ENCODE measurements at places on chromosomes 3 and 15.
A peak's percentile ranks its signal among the peaks of the same experiment; 100 is the strongest.

GRCh38 chr15:32089851-32090359, 59.6 kb downstream of the CHRNA7 start:
- DNase-seq, result no peak

DNA sequence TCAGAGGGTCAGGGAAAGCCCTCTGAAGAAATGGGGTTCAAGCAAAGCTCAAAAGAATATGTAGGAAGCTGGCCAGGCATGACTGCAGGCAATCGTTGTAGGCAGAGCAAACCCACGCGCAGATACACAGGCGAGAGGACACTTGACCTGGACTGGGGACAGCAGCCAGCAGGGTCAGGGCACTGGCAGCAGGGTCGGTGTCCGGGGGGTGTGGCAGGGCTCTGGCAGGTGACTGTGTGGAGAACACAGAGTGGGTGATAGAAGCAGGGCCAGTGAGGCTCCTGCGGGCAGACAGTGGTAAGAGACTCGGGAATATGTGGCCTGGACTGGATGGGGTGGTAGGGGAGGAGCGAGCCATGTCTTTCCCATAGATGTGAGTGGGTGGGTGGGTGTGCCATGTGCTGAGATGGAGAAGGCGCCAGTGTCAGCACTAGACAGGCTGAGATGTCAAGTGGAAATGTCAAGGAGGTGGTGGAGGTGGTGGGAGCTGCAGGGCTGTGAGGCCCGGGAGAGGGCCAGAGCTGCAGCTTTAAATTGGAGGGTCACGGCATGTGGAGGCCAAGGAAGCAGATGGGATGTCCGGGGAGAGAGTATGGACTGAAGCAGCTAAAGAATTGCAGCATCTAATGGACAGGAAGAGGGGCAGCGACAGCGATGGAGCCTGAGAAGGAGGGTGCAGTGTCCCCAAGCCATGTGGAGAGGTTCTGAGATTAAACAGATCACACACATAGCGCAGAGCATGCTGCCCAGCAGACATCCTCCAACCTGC, 13.4 kb downstream of the TMEM43 start:
- DNase-seq, result no peak

GRCh38 chr3:58204720-58205119, 6.1 kb downstream of the DNASE1L3 start:
- no peak for DNase-seq

DNA sequence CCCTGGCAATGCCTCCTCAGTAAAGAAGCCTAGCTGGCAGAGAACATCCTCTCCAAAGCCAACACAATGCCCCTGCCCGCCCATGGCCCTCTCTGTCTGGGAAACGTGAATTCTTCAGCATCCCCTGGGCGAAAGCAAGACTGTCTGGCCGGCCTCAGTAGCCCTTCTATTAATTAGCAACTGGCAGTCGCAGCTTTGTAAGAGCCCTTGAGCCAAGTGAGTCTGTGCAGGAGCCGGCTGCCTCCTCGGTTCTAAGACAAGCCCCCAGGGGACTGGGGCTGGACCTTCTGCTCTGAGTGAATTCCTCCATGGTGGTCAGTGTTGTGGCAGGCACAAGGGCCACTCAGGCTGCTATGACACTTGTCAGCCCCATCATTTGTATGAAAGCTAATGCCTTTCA, 7.4 kb downstream of the HCN4 start:
- DNase-seq, result no peak

DNA sequence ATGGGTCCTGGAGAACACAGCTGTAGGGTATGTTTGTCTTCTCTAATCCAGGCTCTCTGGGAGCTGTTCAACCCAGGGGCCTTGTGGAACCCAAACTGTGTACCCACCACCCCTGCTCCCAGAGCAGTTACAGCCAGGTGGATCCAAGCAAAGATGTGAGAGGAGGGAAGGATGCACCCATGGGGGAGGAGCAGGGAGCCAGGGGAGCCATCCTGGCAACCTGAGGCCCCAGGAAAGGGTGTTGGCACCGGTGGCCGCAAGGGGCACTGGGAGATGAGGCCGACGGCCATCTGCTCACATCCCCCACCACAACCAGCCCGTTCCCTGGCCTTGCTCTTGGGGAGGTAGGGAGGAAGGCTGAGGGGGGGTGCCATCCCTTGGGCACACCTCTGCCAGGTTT, 43.2 kb downstream of the CMTM6 start:
- DNase-seq, result no peak

- DNase-seq, result no peak
Observed at GRCh38 chr15:65194826-65195547, 9.8 kb upstream of the CLPX start.

- DNase-seq, result no peak
Observed at GRCh38 chr15:91929509-91929908, 76.0 kb downstream of the SLCO3A1 start.

DNA sequence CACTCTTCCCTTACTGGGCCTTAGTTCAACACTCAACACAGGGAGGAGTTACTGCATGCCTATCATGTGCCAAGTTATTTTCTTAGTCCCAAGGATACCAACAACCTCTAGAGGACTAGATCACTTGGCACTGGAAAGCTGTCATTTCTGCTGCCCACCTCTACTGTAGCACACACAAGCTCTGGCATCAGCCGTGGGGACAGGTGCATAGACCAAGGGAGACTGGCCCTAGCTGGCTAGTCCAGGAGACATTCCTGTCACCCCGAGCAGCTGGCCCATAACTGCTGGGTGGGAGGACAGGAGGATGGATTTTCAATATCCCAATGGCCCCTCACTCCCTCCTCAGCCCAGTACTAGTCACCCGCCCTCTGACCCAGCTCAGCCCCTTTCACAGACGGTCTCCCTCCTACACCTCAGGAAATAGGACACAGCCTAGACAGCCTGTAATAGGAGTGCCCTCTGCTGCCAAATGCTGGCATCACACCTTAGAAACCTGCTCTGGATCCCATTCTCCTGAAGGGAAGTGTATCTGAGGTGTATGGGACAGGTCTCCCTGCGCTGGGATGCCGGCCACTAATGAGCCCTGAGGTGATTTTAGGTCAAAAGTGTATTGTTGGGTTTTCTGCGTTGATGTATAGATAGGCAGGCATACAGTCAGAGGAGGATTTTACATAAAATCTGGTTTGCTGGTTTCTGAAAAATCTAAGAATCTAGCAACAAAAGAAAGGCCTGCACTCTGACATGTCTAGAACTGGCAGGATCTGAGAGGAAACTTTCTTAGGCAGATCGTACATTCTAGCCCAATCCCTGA, 3.4 kb upstream of the DZIP1L start:
- DNase-seq, result peak; percentile 4

DNA sequence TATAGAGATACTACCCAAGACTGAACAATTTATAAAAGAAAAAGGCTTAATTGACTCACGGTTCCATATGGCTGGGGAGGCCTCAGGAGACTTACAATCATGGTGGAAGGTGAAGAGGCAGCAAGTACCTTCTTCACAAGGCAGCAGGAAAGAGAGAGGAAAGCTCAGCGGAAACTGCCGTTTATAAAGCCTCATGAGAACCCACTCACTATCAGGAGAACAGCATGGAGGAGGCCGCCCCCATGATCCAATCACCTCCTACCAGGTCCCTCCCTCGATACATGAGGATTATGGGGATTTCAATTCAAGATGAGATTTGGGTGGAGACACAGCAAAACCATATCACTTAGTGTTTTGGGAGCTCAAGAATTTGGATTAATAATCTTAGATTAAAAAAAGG, 240.2 kb downstream of the UACA start:
- DNase-seq, result no peak

DNA sequence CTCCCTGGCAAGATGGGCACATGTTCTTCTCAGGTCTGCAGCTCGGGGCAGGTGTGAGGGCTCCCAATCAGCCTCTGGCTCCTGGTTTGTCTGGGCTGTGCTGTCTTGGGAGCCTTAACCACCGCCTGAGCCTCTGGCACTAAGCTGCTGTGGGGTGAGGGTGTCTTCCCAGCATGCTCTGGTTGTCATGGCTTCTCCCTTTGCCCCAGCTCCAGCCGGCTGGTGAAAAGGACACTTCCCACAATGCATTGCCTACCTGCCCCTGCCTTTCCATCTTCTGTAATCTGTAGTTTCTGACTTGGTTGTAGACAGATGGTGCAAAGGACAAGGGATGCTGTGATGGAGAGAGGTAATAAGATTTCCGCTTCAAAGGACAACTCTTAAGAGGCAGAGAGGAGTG, 295.3 kb downstream of the TLE3 start:
- DNase-seq, result no peak

- DNase-seq, result no peak
Observed at GRCh38 chr3:70737666-70738290, 425.3 kb upstream of the MDFIC2 start.

DNA sequence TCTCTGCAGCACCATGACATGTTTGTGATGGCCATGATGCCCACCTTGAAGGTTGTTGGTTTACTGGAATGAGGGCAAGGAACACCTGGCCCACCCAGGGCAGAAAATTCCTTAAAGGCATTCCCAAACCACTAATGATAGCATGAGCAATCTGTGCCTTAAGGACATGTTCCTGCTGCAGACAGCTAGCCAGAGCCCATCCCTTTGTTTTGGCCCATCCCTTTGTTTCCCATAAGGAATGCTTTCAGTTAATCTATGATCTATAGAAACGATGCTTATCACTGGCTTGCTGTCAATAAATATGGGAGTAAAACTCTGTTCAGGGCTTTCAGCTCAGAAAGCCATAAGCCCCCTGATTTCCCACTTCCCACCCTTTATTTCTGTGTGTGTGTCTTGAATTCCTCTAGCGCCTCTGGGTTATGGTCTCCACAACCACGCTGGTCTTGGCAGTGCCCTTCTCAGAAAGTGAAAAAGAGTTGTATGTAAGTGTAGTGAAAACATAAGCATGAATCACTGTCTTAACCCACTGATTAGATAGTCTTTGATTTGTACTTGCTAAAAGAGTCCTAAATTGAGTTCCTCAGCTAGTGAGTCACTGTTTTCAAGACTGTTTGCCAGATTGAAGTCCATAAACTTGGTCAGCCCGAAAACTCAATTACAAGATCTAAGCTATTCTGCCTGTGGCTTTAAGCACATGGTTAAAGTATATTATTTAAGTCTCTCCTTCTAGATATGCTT, 19.0 kb upstream of the CCR2 start:
- DNase-seq, result no peak

- DNase-seq, result no peak
Observed at GRCh38 chr15:40949756-40950207, 3.5 kb upstream of the CHAC1 start.

GRCh38 chr3:43932921-43933320, 242.2 kb downstream of the ABHD5 start:
- no peak for DNase-seq

GRCh38 chr15:72161361-72162132, 36.0 kb downstream of the GRAMD2A start:
- no peak for DNase-seq

- no peak for DNase-seq
Observed at GRCh38 chr15:66633938-66634250, 68.1 kb upstream of the LCTL start.

DNA sequence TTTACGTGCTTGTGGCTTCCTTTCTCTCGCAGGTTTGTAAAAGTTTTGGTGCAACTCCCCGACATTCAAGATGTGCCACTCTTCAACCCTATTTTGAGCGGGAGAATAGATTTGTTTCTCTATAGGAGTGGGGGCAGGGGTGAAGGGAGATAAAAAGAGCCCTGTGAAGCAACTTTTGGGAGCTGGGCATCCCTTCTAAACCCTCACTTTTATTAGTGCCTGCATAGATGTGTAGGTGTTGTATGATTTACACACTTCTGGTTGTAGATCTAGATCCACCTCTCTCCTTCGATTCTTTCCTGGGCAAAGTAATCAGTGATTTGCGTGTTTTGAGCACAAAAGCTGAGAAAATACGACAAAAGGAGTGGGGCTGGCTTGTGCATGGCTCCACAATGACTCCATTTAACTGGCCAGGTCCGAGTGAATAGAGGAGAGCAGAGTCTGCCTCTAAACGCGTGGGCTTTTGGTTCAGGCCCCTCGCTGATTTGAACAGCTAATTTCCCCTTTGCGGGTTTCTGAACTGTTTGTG, 17.7 kb downstream of the SOX2 start:
- no peak for DNase-seq

GRCh38 chr15:59221511-59222505, 15.2 kb downstream of the LDHAL6B start:
- DNase-seq, result no peak

DNA sequence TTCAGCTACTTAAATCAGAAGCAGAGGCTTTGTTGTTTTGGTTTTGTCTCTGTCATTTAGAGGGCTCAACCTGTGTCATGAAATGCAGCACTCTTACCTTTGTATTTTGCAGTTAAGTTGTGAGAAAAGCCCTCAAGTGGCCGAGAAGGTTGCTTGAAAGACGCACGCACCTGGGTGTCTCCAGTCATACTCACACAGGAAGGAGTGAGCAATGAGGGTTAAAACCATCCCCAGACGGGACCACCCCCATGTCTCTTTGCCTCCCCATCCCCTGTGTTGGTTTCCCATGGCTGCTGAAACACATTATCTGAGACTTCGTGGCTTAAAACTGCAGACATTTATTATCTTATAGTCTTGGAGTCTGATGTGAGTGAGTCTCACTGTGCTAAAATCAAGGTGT, 376.1 kb upstream of the CFAP20DC start:
- DNase-seq, result no peak

- DNase-seq, result no peak
Observed at GRCh38 chr15:66805202-66805885, 103.3 kb downstream of the SMAD6 start.

GRCh38 chr15:100914876-100915275, 4.3 kb upstream of the LRRK1 start:
- no peak for DNase-seq

DNA sequence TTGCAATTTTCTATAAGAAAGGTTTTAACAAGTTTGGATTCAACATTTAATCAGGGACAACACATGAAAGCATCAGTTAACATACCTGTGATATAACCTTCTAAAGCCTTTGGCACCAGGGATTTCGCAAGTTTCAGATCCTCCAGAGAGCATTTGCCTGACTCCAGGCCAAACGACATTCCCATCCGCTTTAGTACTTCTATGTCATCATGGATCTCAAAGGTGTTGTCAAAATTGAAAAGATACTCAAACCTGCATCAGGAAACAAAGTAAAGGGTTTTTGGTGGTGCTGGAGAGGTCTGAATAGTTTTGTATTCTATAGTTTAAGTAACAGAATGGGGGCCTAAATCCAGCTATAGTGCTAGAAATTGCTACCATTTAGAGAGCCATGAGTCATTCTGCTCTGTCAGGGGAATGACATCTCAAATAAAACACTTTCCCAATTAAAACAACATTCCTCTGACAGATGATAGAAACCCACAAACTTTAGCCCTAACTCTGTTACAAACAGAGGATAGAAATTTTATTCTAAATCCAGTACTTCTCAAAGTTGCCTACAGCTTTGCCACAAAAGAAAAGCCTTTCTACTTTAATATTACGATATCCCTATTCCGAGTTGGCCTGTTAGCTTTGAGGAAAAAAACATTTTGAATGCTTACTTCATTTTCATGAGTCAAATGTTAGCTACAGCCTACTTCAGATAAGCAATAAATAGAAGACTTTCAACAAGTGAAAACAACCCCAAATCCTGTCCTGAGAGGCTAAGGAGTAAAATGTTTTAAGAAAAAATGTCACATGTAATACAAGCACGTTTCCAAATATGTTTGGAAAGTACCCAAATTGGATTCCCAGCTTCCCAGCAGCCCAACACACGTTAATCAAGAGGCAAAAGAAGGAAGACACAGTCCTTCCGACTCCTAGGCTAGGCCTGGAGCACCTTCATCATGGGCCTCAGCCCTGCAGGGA, 83.4 kb downstream of the ATP1B3 start:
- no peak for DNase-seq

- DNase-seq, result no peak
Observed at GRCh38 chr15:74265046-74265639, 29.0 kb downstream of the CCDC33 start.
